ENCODE measurements at places on chromosomes 1 and 21.

DNA sequence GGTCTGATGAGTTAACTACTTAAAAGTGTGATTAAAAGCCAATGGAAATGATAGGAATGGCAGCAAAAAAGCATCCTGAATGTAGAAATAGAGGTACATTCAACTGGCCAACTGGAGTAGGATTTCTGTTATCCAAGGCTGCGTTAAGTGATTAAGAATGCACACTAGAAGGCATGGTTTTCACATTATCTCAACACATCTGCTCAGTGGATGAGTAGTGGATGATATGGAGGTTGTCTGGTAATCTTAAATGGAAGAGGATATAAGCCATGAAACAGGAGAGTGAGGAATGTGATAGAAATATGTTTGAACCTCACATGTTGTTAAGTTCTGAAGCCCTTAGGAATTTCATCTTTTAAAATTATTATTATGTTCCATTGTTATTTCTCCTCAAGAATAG lies 839.9 kb downstream of the USP25 start:
- no peak for DNase-seq

DNA sequence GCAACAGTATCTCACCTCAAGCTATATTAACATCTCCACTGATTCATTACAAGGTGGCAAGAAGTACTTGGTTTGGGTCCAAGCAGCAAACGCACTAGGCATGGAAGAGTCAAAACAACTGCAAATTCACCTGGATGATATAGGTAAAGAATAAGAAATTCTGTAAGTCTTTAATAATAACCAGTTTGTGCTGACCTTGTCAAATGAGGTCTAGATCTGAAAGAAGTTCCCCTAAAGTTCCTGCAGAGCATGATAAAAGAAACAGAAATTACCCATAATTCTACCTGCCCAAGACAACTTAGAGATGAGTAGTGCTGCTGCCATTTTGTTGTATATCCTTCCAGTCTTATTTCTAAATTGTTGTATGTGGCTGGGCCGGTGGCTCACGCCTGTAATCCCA lies 34.5 kb downstream of the IL23R start:
- no peak for DNase-seq

DNA sequence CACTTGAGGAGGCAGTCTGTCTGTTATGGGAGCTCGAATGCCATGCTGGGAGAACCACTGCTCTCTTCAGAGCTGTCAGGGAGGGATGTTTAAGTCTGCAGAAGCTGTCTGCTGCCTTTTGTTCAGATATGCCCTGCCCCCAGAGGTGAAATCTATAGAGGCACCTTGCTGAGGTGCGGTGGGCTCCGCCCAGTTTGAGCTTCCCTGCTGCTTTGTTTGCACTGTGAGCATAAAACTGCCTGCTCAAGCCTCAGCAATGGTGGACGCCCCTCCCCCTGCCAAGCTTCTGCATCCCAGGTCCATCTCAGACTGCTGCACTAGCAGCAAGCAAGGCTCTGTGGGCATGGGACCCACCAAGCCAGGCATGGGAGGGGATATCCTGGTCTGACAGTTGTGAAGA lies 247.5 kb downstream of the LMX1A start:
- no peak for DNase-seq

- no peak for DNase-seq
Observed at GRCh38 chr1:220213382-220213983, 58.8 kb downstream of the RAB3GAP2 start.

DNA sequence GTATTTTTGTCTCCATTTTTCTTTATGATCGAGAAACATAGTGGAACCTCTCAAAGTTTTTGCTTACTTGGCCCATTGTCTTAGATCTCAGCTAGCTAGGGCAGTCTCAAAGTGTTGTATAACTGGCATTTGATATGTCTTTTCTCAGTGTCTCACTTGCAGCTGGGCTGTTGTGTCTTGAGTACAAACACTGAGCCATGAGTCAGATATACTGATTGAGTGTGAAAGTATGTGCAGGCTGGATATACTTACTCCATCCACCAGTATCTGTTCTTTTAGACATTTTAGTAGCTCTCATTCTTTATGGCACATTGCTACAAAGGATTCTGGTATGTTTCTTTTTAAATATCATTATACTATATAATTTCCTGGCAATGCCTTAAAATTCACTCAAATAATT lies 14.3 kb upstream of the GPR52 start:
- no peak for DNase-seq

- DNase-seq, result no peak
Observed at GRCh38 chr21:38929142-38929541, 123.4 kb downstream of the ETS2 start.

DNA sequence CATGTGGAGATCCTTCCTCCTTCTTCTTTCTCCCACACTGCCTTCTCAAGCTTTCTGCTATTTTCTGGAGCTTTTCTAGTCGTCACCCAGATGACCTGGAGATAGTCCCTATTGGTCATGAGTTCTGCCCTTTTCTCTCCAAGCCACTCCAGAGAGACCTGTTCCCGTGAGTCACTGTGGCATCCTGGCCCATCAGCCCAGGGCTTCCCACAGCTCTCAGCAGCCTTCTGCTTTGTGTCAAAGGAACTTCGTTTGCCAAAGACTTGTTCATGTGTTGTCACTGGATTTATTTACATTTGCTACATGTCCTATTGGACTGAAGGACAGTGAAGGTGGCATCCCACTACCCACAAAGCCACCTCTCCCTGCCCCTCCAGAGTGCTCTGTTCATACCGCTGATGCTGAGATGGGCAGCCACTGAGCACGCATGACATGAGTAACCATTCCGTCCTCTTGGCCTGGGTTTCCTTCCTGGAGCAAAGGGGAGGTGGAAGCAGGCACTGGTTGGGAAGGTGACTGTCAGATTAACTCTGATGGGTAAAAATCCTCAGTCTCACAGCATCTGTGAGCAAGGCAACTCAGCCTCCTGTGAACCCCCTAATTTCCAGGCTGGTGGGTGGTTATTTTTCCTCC lies 119.2 kb downstream of the EDEM3 start:
- no peak for DNase-seq

DNA sequence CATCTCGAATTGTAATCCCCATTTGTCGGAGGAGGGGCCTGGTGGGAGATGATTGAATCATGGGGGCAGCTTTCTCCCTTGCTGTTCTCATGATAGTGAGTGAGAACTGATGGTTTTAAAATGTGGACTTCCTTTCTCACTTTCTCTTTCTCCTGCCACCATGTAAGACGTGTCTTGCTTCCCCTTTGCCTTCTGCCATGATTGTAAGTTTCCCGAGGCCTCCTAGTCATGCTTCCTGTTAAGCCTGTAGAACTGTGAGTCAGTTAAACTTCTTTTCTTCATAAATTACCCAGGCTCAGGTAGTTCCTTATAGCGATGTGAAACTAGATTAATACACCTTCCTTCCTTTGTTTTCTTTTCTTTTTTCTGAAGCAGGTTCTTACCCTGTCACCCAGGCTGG lies 13.9 kb downstream of the DNAJC6 start:
- DNase-seq, result no peak

- DNase-seq, result no peak
Observed at GRCh38 chr1:29467989-29468900, 231.9 kb downstream of the PTPRU start.

GRCh38 chr1:57188168-57188567 lies 222.4 kb upstream of the C8B start:
- no peak for DNase-seq

- DNase-seq, result no peak
Observed at GRCh38 chr1:210938416-210938925, 195.5 kb downstream of the KCNH1 start.

GRCh38 chr1:152380932-152381331 lies 21.1 kb upstream of the FLG2 start:
- DNase-seq, result no peak

DNA sequence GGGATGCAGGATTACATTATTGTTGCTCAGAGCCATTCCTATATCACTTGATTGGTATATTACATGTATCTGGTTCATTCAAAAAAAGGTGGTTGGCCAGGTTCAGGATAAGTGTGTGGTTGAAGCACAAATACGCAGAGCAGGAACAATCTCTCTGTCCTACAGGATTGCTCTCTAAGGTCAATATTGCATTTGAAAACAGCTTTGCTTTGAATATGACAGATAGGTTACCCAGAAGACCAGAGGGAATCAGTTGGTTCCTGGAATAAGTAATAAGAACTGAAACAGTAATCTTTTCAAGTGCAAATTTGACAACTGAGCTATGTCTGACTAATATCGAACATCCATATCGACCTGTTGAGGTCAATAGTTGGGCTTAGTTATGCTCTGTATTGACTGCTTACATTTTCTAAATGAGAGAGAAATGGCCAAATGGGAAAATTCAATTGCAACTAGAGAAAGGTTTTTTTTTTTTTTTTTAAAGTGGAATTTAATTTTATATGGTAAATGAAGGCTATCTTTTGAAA lies 176.8 kb downstream of the ATP6V1G3 start:
- DNase-seq, result no peak

DNA sequence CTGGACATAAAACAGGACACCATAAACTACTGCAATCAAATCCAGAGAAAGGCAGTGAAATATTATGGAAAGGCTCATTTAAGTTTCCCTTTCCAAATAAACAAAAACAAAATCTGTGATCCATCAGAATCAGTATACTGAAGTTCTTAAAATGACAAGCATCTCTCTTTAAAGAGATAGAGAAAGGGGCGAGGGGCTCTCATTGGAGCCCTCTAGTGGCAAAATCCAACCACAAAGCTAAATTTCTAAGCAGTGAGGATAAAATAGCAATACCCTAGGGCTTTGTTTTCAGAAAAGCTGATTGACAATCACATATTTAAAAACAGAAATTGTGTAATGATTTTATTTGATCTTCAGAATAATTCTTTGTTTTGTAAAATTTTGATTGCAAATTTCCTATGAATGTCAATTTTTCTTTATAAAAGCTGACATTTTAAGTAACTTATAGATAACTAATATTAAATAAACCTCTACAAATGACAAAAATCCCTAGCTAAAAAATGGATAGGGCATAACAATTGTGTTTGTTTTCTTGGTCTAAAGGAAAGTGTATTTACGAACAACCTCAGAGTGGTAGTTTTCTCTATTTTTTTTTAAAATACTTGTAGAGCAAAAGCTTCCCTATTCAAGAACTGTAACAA lies 138.2 kb downstream of the COL24A1 start:
- no peak for DNase-seq

DNA sequence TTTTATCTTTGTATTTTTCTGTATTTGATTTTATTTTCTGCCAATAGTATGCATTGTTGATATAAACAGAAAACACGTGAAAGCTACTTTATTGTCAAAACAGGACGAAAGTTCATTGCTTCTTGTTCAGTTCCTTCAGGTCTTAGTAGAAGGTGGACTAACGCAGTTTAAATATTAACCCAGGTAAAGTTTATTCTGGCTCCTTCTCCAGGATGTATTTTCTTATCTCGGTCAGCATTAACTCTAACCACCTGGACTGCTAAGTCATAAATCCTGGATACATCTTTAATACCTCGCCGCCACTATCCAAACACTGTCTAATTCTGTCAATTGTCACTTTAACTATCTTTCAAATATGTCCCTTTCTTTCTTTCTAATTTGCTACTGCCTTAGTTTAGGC lies 5.7 kb upstream of the SOAT1 start:
- no peak for DNase-seq

DNA sequence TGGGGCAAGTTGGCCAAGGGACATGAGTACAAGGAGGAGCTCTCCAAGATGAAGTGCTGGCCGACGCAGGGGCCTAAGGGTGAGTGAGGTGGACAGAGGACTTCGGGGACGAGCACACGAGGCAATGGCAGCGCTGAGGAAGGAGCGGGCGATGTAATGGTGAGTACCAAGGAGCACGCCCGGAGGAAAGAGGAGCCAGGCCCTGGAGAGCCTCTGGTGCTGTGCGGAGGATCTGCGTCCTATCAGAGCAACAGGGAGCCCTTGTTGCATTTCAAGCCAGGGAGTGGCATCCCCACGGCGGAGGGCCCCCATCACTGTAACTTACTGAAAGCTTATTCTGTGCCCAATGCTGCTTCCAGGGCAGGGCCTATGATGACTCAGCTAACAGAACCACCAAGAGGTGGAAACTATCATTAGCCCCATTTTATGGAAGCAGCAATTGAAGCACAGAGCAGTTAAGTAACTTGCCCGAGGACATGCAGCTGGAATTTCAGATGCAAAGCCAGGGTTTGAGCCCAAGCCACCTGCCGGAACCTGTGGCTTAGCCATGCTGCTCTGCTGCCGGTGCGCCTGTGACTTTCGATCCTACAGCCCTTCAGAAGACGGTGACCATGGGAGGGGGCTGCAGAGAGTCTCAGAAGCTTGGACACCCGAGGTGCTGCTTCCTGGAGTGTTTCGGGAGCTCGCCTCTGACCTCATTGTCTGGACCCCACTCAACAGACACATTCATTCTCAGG lies 17.6 kb upstream of the AJAP1 start:
- no peak for DNase-seq

GRCh38 chr1:229046251-229046853 lies 224.6 kb upstream of the RAB4A start:
- no peak for DNase-seq

DNA sequence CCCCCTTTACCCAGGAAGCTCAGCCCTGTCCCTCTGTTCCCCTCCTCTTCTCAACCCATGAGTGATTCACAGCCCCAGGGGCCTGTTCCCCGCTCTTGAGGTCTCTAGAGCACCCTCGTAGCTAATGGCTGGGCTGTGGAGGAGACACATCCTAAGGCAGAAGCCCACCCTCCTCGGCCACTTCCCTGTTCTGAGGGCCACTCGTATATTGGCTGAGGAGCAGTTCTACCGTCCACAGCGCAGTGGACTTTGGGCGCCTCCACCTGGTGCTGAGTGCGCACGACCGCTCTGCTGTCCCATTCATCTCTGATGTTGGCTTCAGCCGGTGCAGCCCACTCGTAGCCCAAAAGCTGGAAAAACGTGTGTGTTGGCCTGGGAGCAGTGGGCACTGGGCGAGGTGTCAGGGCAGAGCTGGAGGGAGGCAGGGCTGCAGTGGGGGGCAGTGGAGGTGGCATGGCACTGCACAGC lies 24.5 kb upstream of the PKP1 start:
- DNase-seq, result no peak

DNA sequence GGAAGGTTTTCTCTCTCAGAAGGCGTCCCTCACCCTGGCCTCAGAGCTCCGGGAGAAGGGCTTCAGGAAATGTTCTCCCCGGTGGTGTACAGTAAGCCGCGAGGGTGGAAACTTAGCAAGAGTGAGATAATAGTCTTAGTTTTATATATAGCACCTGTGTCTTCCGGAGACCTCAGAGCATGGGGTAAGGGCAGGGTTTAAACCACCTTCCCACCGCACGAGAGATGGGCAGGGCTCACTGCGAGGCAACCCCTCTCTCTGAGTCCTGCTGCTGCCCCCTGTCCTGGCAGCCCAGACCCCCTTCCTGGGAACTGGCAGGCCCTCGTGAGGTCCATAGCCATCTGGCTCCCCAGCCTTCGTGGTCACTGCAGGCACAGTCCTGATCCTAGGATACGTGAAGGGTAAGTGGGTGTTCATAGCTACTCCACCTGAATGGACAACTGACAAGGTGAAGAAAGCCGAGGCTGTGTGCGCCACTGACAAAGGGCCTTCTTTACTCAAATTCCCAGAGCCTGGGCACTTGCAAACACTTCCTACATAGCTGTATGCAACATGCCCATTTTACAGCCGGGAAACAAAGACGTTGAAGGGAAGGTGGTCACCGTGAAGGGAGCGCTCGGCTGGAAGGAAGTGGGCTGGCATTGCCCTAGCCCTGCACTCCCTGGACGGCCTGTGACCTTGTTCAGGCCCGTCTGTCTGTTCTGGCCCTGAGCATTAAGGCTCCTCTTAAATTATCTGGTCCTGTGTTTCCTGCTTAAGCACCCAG lies 26.9 kb downstream of the ITPKB start:
- no peak for DNase-seq

- DNase-seq, result no peak
Observed at GRCh38 chr1:168371477-168371876, 90.8 kb downstream of the TBX19 start.
